WERI-Rb-1 (cell line): ENCODE measurements at places on chromosomes 6 and 20.

- no peak for DNase-seq
Measured at GRCh38 chr6:136772685-136773472, 19.4 kb downstream of the MAP3K5 start.

DNA sequence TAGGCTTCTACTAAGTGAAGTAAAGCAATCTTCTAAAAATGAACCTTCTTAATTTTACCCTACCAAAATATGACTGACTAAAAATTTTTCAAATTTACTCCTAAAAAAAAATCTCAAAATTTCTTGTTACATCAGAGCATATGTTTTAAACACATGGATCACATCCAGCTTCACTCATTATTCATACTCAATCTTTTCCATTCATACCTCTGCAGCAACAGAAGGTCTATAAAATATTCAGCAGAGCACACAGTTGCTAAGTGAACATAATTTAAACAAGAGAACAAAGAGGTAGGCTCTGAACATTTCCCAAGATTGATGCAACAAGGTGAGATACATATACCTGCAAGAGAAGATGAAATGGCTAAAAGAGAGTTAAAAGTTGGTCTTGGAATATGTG lies 213.9 kb downstream of the SOD2 start:
- no peak for DNase-seq

- no peak for DNase-seq
Measured at GRCh38 chr6:436308-437036, 44.9 kb downstream of the IRF4 start.

- DNase-seq: no peak
Measured at GRCh38 chr6:48535582-48536009, 424.6 kb upstream of the PTCHD4 start.

- DNase-seq: no peak
Measured at GRCh38 chr6:170137176-170137891, 153.5 kb downstream of the DLL1 start.

DNA sequence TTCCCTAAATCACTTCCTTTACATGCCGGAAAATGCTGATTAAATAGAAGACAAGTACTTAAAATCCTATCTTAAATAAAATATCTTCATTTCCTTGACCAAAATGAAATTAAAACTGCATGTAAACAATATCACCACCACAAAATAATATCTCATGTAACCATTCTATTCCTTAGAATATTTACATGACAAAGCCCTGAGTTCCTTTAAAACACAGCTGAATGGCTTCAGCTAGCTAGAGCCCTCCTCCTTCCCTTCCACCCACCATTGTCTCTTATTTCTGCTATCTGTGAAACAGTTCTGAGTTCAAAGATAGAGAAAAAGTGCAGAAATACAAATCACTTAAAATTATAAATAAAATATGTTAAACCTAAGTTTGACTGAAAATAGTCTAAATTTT lies 103.1 kb downstream of the HIVEP2 start:
- no peak for DNase-seq

- DNase-seq: no peak
Measured at GRCh38 chr20:25452333-25452732, 44.9 kb downstream of the GINS1 start.

DNA sequence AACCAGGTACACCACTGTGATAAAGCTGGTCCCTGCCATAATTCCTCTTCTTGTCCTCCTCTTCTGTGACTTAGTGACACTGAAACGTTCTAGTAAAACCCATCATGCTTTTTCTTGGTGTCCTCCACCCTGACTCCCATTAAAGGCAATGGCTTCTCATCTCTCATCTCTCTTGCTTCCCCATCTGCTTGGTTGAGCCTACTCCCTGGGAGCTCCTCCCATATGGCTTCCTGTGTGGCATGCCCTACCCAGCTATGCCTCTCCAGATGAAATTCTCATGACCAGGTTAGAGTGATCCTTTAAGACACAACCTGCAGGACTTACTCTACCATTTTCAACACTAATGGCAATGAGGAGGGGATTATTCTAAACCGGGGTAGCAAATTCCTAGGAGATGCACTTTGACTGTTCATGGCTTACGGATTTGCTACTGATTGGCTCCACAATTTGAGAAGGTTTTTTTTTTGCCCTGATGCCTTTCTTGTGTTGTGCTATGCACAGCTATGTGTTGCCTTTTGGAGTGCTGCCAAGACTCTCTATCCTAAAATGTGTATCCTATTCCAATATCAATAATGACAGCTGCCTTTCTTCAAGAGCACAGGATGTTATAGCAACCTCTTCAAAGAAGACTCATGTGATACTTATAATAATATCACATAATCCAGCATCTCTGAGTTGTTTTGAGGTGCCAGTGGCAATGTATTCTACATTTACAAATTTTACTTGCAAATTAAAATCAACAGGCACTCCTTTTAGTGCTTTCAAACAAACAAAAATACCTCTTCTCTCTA lies 6.1 kb downstream of the SIRPG start:
- no peak for DNase-seq

DNA sequence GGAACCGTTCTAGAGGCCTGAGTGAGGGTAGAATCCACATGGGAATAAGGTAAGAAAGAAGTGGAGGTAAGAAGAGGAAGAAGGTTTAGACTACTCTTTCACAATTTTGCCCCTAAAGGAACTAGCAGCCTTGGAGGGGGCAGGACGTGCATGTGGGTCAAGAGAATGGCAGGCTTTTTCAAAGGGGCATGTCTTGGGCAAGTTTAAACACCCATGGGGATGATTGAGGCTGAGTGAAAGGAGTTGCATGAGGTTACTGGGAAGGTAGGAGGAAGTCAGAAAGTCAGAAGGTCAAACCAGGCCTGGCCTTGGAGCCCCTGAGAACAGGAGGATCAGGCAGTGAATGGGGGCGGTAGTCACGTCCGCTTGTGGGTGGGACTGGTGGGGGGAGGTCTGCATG lies 10.2 kb downstream of the ADA start:
- no peak for DNase-seq

- peak; percentile 43 for DNase-seq
Measured at GRCh38 chr6:70225055-70225454, 77.8 kb downstream of the COL9A1 start.

GRCh38 chr6:22709803-22710202 lies 140.4 kb downstream of the HDGFL1 start:
- no peak for DNase-seq

- DNase-seq: no peak
Measured at GRCh38 chr20:711576-711975, 36.0 kb upstream of the SCRT2 start.

GRCh38 chr6:143821359-143821758 lies 21.8 kb upstream of the LTV1 start:
- no peak for DNase-seq

DNA sequence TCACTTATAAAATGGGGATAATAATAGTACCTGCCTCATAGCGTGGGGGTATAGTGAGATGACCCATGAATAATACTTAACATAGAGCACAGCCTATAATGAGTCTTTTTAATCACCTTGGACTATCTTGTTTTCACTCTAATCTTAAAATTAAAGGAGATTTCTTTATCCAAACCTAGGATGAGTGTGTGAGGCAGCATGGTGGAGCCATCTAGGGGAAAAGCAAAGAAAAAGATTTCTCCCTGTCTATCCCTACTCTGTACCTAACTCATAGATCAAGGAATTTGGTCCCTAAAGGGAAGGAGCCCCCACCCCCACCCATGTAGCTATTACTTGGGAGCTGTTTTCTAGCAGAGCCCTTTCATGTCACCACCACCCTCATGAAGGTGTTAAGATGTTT lies 45.2 kb upstream of the PAK5 start:
- DNase-seq: no peak

DNA sequence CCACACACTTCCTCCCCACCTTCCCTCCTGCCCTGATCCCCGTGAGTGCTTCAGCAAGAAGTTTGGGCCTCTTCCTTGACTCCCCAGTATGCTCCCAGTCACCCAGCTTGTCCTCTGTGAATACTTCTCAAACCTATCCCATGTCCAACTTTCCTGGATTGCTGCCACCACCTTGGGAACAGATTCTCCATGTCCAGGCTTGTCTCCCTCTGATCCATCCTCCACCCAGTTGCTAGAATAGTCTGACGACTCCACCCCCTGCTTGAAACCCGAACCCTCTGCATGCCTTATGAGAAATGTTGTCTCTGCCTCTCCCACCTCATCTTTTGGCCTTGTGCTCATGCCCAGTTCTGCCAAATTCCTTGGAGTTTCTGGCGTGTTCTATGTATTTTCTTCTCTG lies 108.0 kb downstream of the PPP1R14C start:
- DNase-seq: no peak

DNA sequence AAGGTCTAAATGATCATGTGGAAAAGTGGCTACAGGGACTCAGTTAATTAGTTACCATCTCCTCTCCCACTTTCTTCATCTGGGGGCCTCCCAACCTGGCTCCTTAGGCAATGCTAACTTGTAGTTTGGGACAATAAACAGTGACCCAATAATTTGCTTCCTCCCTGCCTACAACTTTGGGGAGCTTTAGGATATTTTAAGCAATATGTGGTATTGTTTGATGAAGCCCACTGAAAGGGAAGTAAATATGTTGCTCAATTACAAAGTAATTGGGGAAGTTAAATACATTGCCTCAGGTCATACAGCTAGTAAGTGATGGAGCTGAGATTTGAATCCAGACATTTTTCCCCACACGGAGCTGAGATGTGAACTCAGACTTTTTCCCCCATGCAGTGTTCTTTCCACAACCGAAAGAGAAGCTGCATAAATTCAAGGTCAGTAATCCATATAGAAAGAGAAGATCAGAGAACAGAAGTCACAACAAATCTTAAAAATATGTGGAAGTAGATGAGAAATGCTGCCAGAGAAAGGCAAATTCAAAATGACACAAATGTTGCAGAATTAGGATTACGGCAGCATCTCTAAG lies 26.6 kb downstream of the ZHX3 start:
- no peak for DNase-seq

DNA sequence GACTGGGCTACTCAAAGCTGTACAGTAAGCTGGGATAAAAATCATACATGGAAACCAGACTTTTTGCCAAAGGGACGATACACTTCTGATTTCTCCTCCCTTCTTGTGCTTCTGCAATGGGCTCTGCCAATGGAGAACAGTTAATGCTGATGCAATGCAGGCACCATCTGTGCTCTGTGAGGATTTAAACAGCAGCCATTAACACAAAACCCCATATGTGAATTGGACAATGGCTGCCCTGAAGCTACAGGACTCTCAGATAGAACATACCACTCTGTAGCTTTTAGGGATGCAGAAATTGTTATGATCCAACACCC lies 71.9 kb downstream of the GJA10 start:
- DNase-seq: peak; percentile 61

DNA sequence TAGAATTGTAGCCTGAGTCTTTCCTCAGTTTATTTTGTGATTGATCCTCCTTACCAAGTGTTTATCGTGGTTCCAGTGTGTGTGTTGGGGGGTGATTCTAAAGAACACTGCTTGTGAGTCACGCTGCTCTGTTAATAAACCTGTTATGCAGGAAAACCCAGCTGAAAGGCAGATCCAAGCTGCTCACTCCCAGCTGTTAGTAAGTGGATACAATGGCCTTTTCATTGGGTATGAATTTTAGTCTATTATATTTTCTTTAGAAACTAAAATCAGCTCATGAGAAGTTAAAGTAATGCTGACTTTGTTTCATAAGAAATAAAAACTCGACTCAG lies 12.2 kb upstream of the DSTN start:
- DNase-seq: no peak

- DNase-seq: no peak
Measured at GRCh38 chr6:149544646-149545257, 1.1 kb downstream of the PPIL4 start.

DNA sequence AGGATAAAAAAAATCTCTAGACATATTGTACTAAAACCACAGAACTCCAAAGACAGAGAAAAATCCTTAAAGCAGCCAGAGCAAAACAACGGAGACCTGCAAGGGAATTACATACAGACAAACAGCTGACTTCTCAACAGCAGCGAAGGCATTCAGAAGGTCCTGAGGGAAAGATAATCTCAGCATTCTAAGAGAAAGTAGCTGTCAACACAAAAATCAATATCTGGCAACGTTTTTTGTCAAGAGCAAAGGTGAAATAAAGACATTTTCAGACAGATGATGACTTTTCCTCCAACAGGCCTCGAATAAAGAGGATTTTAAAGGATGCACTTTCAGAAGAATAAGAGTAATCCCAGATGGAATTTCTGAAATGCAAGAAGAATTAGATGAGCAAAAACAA lies 6.1 kb upstream of the SCGN start:
- DNase-seq: no peak

- no peak for DNase-seq
Measured at GRCh38 chr20:51284176-51284575, 258.3 kb downstream of the NFATC2 start.

GRCh38 chr20:1686151-1686748 lies 28.7 kb upstream of the SIRPG start:
- no peak for DNase-seq

GRCh38 chr6:44989391-44989790 lies 338.7 kb upstream of the RUNX2 start:
- no peak for DNase-seq

- peak; percentile 31 for DNase-seq
Measured at GRCh38 chr20:49969946-49970345, 12.8 kb upstream of the SNAI1 start.

DNA sequence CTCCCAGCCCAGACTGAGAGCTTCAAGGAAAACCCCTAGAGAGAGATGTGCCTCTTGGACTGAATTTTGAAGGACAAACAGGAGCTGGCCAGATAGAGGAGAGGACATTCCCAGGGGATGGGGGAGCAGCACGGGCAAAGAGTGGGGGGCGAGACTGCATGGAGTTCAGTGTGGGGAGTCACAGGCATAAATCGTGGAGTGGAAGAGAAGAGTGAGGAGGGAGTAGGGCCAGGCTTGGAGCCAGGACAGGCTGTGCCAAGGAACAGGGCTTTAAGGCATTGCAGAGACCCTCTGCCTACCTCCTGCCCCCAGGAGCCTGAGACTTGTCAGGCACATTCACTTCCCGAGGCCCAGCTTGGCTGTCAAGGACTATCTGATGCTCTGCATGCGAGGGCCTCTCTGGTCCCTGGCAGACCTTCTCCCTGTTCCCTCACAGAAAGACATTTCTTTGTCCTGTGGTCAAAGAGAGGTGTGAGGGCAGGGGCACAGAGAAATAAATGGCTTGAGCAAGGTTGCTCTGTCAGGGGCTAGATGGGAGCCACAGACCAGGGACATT lies 5.2 kb upstream of the SLC22A7 start:
- DNase-seq: no peak

DNA sequence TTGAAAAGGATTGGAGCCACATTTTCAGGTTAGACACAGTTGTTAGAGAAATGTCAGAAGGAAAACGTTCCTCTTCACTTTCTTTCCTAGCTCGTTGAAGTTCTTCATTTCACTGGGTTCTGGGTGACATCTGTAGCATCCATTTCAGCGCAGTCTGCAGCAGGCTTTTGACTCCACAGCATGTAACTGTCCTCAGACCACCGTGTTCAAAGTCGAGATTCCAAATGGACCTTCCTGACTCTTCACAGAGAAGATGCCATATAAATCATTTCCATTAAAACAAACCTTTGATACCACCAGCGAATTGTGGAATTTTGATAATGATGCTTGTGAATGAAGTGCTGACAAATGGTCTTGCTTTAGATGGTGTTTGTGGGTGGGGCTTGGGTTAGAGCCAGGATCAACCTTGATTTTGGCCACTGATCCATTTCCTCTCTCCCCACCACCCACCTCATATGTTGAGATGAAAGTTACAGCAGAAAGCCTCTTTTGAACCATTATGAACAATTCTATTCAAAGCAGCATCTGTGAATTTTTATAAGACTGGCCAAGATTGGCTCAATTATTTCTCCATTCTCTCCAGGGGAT lies 185.3 kb upstream of the PREP start:
- DNase-seq: no peak
